ENCODE measurements at places on chromosomes 12 and 14.
A peak's percentile ranks its signal among the peaks of the same experiment; 100 is the strongest.

GRCh38 chr12:9948606-9949296 is 16.6 kb upstream of the CLEC2A start:
- no peak for DNase-seq

GRCh38 chr12:33044447-33044846 is 147.9 kb upstream of the PKP2 start:
- no peak for DNase-seq

DNA sequence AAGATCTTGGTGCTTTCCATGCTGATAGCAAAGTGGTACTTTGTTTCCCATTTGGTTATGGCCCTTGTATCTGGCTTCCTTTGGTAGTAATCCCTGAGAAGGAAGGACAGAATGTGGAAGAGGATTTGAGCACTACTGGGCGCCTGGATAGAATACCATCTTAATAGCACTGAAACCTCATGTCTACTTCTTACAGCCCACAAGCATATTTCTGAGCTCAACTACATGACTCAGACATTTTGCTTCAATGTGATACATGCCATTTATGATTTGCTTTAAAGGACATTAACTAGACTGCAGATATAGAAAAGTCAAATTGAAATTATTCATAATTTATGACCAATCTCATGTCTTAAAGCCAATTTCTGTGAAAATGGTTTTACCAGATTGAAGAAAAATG is 80.4 kb downstream of the LIN7A start:
- no peak for DNase-seq

- DNase-seq: no peak
These were observed 132.1 kb downstream of the SLC5A8 start for GRCh38 chr12:101077791-101078528.

DNA sequence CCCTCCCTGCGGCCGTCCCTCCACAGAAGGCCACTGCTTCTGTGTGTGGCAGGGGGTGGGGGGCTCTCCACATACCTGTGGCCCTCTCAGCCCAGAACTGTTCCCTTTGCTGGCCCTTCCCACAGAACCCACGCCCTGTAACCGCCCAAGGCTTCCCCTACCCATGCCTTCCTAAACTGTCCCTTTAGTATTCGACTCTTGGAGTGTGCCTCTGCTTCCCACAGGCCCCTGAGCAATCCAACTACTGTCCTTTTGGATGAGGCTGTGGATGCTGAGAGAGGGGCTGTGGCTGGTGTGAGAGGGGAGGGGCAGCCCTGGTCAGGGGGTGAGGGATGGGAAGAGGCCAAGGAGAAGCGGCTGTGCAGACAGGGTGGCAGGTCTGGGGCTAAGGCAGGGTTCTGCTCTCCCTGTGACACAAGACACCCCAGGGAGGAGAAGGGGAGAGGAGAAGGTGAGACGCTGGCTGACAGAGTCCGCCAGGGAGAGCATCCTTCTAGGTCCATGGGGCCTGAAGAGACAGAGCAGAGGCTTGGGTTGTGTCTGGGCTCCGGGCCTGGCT is 46.0 kb downstream of the DLK1 start:
- DNase-seq: no peak

GRCh38 chr12:120352117-120352516 is 16.8 kb downstream of the MSI1 start:
- DNase-seq: no peak

- DNase-seq: no peak
These were observed 254.4 kb upstream of the SFSWAP start for GRCh38 chr12:131456301-131457027.

DNA sequence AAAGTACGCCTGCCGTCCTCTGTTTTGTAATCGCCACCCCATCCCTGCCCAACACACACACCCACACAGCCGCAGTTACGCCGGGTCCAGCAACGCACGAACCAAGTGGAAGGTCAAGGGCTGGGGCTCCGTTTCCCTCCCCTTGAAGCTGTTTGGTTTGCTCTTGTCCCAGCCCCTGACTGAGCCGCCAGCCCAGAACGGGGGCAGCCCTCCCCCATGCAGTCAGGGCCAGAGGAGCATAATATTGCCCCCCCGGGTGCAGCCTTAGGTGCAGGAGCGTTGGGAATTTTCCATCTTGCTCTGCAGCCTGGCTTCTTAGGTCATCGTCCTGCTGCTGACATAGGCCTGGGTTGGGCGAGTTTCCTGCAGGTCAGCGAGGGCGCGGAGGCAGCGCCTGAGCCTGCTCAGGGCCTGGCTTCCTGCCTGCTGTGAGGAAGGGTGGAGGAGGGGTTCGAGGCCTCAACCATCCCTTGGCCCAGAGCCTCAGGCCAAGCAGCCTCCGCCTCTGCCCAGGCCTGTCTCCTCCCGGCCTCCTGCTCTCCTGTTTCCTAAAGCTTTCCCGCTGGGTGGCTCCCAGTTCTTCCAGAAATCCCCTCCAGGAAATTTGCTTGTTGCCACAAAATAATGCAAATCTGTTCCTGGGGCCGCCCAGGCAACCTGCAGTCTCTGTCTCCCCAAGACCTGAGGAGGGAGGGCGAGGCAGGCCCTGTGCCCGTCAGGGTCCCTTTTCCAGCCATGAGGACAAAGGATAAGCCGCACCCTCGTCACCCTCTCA is 44.5 kb downstream of the PSMA6 start:
- peak; percentile 29 for DNase-seq

DNA sequence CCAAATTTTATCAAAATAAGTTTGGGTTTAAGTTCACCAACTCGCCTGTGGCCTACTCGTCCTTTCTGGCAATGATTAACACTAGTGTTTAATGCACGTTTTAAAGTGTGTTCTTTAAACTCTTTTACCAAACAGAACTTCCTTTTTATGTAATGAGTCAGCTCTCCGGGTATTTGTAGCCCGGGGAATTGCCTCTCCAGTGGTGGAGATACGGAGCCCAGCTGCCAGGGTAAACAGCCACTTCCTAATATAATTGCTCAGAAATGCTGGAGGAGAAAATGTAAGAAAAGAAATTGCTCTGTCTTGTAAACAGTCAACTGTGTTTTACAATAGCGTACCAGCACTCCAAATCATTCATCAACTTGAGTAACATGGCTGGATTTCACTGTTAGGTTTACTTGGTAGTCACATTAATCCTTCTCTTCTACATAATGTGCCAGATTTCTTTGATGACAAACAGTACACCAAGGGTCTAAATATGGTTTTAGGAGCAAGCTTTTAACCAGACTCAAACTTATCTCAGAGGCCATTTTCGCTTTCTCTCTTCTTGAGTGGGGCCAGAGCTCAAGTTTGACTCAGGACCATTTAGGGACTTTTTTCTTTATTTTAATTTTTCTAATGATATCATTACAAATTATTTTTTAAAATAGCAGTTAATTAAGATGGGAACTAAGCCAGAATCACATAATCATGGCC is 101.2 kb upstream of the SLC38A2 start:
- DNase-seq: peak; percentile 9

DNA sequence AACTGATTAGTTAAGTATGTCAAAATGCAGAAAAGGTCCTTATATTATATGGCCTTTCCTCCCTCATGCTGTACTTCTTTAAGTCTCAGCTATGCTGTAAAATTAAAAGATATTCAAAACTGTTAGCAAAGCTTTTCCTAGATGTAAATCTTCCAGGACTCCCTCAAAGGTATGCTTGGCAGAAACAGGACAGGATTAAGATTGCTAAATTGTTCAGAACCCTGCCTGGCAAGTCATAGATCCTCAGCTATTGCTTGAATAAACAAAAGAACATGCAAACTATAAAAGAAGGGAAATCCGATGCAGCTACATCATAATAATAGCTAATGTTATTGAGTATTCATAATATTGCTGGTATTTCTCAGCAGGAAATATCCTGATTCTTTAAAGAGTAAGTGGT is 322.6 kb downstream of the CCDC91 start:
- DNase-seq: no peak

DNA sequence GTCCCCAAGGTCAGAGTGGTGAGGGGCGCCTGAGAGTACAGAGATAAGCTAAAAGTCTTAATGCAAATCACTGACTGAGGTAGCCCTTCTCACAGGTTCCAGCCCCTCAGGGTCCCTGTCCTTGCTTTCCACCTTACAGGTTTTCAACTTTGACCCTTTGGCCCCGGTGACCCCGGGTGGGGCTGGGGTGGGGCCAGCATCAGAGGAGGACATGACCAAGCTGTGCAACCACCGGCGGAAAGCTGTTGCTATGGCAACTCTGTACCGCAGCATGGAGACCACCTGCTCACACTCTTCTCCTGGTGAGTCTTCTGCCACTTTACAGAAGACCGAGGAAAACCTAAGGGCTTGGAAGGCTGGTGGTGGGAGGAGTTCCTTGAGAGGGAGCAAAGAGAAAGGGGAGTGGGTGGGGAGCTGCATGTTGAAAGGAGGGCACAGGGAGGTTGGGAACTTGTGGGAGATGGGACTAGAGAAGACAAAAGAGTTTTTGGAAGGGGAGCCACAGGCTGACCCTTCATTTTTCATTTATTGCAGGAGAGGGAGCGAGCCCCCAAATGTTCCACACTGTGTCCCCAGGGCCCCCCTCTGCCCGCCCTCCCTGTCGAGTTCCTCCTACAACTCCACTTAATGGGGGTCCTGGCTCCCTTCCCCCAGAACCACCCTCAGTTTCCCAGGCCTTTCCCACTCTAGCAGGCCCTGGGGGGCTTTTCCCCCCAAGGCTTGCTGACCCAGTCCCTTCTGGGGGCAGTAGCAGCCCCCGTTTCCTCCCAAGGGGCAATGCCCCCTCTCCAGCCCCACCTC is 2.4 kb downstream of the MBD6 start:
- no peak for DNase-seq

DNA sequence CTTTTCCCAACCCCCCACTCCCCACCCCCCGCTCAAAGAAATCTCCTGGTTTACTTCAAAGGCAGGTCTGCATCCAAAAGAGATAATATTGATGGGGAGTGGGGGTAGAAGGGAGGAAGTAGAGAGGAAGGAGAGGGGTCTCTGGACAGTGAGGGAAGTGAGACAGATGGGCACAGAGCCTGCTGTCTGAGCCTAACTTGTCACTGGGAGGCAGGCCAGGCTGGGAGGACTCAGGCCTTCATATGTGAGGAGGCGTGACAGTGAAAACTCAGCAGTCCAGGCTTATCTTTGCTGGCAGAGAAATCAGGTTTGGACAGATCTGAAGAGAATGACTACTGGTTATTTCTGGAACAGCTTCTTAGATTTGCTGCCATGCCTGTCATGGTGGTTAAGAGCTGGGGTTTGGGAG is 192.3 kb downstream of the NUAK1 start:
- DNase-seq: no peak

GRCh38 chr12:119869720-119870119 is 7.4 kb downstream of the CIT start:
- DNase-seq: no peak

DNA sequence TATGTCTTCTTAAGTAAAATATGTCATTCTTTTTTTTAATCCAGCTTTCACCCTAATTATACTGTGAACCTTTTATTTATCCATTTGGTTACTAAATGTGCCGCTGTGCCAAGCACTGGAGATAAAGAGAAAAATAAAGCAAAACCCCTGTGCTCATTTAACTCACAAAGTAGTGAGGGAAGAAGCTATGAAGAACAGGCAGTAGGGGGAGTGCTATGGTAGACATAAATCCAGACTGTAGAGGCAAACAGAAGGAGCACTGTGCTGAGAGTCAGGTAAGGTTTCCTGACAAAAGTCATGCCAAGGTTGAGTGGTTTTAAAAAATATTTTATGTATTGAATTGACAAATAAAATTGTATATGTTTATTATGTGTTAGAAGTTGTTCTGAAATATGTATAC is 188.5 kb upstream of the SYT10 start:
- DNase-seq: no peak

DNA sequence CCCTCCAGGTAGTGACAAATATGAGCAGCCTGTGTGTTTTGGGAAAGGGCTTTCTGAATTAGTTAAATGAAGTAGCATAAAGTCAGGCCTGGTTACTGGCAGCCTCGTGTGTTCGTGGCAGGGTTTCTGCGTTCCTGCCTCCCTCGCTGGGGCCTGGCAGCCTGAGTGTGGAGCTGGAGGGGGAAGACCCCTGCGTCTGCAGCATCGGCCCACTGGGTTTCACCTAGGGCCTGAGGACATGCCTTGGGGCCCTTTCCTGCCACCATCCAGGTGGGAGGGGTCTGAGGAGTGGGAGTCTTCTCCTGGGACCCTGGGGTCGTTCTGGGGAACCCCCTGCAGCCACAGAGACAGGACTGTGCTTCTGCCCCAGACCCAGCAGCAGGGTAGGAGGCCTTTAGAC is 20.4 kb upstream of the AMN start:
- DNase-seq: no peak

DNA sequence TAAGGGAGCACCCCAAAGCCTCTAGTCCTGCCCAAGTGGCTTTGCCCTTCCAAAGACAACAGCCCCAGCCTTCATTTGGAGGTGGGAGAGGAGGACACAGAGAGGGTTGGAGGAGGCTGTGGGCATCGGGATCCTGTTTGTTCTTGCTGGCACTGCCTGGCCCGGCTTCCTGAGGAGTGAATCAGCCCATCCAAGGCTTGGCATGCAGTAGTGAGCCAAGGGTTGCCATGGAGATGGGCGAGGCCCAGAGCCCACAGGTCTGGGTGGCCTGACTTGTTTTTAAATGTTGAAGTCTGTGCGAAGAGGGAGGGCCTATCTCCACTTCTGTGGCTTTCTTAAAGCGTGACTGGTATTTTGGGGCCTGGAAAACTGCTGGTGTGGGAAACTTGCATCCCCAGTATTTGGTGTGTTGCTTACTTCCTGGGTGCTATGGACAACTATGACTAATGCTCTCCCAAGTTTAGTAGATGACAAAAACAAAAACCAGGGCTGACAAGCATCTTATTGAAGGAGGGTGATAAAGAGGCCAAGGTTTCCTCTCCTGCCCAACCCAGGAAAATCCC is 15.8 kb downstream of the CD9 start:
- DNase-seq: peak; percentile 37

DNA sequence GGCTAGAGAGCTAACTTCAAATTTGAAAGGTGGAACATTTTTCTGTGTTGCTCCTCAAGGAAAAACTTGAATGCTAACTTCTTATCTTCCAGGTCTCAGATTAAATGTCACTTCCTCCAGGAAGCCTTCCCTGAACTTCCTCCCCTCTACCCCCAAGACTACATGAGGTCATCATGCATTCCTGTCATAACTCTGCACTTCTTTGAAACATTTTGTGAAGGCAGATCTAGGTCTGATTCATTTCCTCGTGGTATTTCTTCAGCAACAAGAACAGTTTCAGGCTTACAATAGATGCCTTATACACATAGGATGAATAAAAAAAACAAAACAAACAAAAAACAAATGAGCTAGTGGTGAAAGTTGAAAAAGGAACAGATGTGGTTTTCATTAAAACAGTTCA is 97.1 kb upstream of the SRRM4 start:
- no peak for DNase-seq

GRCh38 chr14:100982762-100983161 is 79.2 kb upstream of the RTL1 start:
- no peak for DNase-seq

DNA sequence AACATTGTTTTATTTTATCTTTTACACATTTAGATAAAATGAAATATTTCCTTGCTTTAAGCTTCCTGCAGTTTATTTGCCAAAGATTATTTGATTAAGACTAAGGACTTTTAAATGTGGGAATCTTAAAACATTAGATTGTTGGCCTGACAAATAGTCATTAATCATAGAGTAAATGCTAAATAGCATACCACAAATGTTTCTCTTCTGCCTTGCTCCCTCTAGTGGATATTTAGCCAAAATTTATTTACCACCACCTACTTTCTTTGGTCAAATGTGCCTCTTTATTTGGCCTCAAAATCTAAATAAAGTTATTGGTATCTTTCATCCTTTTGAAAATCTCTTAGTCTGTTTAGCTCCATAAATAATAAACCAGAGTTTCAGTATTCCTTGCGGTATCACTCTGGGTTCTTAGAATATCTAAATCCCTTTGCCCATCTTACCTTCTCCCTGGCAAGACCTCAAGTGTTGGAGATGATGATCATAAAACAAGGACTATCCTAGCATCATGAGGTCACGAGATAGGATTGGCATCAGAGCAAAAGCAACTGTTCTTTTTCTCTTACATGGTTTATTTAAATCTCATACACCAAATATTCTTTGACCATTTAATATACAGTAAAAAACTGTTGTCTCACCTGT is 150.6 kb upstream of the AEBP2 start:
- DNase-seq: peak; percentile 62

All from hippocampal formation (tissue), 2 donors.